ENCODE measurements at places on chromosomes 4 and X.
A peak's percentile ranks its signal among the peaks of the same experiment; 100 is the strongest.

GRCh38 chr4:134326866-134327265, 125.3 kb upstream of the PABPC4L start:
- no peak for DNase-seq

GRCh38 chr4:159540501-159540900, 437.6 kb downstream of the RAPGEF2 start:
- DNase-seq = no peak

- DNase-seq = no peak
Observed at GRCh38 chr4:159012381-159012780, 90.5 kb upstream of the RAPGEF2 start.

- no peak for DNase-seq
Observed at GRCh38 chrX:27767387-27767786, 40.4 kb upstream of the MAGEB10 start.

- DNase-seq = no peak
Observed at GRCh38 chr4:105989485-105990242, 94.4 kb downstream of the NPNT start.

DNA sequence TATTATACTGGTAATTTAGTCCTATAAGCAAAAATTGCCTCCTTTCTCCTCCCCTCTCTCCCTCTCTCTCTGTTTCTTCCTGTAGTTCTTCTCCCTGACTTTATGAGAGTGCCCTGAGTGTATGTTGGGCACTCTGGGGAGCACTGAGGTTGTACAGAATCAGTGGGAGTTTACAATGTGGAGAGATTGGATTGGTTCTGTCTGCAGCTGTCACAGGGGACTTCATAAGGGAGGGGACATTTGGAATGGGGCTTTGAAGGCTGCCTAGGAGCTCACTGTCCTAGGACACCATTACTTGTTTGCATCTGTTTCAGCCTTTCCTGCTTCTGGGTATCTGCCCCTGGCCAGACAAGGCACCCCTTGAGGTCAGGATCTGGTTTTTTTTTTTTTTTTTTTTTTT, 22.9 kb downstream of the SH3TC1 start:
- no peak for DNase-seq

DNA sequence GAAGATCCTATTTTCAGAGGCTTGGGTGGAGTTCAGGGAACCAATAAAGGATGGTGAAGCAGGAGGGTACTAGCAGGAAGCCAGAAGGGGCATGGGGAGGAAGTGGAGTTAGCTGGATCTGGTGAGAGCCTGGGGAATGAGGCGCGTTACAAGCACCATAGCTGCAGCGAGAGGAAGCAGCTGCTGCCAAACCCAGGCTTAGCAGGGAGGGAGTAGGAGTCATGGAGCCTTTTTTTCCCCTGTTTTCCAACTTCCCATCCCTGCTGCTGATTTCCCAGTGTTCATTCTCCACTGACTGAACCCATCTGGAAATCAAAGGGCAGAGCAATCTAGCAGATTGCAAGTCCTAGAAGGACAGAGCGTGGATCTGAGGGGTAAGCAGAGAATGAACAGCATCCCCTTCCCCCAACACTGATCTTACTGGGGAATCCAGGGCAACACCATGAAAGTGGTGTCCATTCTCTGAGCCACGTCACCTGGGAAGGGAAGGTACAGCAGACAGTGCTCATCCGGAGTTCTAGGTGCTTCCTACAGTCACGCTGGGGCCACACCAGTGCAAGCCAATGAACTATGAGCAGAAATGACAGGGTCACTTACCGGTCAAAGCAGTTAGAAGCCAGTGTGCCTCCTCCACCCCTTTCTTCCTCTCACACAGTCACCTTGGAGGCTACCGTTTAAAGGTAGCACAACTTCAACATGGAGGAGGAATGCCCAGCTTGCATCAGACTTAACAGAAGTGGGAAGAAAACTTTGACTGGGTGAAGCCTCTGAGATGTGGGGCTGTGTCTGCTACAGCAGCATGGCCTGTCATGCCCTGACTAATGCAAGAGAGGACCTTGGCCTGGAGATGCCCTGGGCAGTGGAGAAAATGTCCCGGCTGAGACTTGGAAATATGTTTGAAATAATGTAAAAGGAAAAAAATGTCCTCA, 36.7 kb downstream of the SMIM20 start:
- DNase-seq = no peak

- DNase-seq = no peak
Observed at GRCh38 chr4:16859031-16859430, 39.4 kb downstream of the LDB2 start.

DNA sequence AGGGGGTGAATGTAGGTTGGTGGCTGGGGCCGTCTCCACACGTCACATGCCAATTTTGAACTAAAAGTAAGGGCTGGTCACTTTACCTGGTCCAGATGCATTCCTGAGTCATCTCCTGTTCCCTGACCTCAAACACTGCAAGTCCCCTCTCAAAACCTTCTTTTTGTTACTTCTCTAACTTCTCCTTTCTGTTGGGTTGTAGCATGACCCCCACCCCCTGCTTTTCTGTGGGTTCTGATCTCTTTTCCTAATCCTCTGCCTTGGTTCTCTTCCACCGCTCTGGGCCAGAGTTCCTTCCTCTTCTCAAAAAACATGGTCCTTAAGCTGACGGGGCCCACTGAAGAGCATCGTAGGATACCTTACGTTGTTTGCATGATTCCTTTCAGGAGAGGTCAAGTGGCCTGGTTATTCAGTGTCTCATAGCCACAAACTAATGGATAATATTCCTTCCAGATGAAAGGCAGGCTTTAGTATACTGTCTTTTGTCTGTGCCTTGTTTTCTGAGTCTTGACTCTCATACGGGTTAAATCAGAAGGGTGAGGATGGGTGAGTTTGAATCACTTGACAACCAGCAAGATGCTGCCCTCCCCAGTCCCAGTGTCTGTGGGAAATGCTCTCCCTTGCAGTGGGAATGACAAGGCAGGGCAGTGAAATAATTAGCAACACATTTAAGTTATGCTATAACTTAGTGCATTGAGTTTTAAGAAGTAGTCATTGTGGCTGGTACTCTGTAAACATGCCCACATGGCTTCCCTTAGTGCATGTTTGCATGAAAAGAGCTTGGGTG, 15.1 kb downstream of the SMS start:
- DNase-seq = no peak

DNA sequence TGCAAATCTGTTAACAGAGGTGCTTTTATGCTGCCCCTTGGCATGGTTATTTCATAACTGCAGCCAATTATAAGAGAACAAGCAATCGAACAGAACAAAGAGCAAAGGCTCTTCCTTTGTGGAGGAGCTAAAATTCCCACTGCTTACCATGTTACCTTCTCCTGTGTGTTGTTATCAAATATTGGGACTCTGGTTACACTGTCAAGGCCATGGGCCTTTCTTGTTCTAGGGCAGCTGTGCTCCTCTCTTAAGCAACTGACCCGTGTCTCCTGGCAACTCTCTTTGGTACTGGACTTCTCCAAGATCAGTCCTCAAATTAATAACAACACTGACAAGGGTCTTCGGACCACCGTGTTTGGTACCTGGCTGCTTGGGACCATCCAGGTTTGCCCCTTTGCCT, 12.1 kb upstream of the OPN1LW start:
- no peak for DNase-seq

DNA sequence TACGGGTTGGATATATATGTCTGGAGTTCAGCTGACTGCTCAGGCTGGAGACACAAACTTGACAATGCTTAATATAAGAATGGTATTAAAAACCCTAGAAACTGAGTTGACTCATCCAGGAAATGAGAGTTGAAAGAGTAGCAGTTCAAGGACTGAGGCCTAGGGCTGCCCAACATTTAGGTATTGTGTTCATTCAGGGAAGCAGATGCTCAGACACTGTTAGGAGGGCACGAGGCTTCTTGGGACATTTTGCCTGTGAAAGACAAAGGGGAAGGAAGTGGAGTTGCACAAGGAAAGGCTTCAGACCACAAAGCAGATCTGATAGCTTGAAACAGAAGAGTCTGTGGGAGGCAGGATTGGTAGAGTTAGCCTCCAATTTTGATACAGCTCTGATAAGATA, 52.0 kb upstream of the HS3ST1 start:
- peak; percentile 82 for DNase-seq

DNA sequence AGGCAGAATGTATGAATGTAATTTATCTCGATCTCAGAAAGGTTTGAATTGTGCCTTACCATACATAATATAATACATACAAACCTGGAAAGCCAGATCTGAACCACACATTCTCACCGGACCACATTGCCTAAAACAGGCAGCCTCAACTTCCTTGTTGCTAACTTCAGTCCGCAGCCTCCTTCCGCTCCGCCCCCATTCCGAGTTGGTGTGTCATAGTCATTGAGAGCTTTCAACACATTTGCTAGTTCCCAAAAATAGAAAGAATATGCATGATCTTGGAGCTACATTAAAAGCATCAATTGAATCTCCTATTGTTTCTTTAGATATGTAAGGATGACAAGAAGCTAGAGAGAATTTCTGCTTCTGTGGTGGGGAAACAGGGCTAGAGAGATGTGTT, 127.2 kb downstream of the ARHGEF9 start:
- no peak for DNase-seq

- DNase-seq = peak; percentile 72
Observed at GRCh38 chrX:154486396-154487207, at the start of gene UBL4A. UBL4A (minus strand) TSS chrX:154486615; CDS start chrX:154486584, 31 bp downstream.

DNA sequence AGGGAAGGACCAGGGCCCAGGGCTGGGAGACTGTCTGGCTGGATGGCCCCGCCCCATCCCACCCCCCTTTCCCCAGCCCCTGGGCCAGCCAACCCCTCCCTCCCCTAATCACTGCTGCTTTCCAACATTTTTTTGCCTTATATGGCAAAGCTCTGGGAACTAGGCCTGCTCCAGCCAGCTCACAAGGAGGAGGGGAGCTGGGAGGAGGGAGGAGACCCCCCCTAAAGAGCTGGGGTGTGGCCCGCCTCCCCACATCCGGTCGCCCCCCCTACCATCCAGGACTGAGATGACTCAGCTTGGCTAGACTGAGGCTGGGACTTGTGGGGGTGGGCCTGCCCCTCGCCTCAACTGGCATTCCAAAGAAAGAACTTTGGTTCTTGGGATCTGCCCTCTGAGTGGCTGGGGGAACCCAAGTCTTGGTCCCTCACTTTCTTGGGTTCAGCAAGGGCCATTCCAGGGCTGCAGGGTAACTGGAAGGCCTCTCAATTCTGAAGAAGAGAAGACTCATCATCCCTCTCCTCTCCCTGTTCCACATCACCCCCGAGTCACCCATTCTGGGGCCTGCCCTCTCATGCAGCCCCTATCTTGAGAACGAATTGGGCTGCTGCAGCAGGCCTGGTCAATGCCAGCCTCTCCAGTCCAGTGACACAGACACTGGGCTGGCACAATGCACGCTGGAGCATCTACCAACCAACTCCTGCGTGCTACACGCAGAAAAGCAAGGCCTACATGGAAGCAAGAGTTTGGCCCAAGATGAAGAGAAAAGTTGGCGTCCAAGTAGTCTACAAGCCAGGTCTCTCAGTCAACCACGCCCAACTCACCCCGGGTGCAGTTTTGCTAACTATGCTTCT, 4.8 kb downstream of the FLNA start:
- DNase-seq = peak; percentile 70

- DNase-seq = no peak
Observed at GRCh38 chr4:54572152-54572542, 85.6 kb upstream of the KIT start.

- DNase-seq = no peak
Observed at GRCh38 chr4:47954677-47955076, 40.3 kb upstream of the NFXL1 start.

DNA sequence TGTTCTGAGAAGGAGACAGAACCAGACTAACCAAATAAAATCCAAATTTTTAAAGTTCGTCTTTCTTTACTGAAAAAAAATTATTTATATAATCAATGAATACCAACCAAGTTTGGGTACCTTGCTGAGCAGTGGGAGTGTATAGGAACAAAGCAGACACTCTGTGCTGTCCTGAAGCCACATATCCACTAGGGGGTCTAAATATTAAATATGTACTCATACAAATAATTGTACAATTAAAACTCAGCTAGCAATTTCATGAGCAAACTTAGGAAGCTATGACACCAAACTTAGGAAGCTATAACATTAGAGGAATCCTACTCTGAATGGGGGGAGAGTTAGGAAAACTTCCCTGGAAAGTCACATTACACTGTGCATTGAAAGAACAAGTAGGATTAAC, 582.0 kb upstream of the EPHA5 start:
- DNase-seq = peak; percentile 2

DNA sequence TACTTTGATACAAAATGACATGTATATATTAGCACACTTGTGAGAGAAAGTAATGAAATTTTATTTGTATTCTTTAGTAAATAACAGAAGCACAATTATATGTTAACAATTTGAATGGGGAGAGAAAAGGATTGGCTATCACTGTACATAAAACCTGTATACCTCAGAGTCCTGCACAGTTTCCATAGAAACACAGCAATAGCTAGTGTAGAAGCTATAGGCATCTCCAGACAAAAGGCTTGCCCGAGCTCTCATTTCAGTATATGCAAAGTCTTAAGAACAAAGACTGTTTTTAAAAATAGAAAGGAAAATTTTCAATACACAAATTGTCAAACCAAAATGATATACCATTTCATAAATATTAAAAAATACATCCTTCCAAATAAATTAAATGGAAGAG, 38.5 kb downstream of the GPM6A start:
- no peak for DNase-seq

DNA sequence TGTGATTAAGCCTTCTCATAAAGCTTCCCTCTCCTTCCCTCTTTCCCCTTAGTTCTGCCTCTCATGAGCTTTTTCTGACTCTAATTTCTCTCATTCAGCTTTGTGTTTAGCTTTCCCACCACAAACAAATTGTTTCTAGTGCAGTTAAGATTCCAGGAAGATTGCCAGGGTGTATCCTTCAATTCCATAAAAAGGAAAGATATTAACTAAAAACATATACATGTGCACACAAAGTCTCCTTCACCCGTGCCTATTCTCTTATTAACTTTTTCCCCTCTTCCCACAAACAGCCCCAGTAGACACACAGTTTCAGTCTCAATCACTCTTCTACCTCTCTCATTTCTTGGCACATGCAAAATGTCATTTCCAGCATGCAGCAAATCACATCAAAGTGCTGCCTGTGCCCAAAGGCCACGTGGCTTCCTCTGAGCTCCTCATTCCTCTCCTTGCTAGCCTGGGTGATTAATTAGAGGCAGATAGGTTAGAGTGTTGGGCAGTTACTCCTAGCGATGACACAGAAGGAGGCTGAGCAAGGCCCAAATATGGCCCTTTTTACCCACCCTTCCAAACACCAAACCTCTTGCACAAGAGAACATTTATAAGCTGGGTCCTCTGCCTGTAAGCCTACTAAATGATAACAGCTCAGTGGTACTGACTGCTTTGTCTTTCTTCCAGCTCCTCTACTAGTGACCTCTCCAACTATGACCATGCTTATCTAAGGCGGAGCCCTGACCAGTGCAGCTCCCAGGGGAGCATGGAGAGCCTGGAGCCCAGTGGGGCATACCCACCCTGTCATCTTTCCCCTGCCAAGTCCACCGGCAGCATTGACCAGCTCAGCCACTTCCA, 159.6 kb downstream of the SOWAHB start:
- DNase-seq = no peak

GRCh38 chr4:8585186-8585585, 5.0 kb downstream of the GPR78 start:
- DNase-seq = no peak

- no peak for DNase-seq
Observed at GRCh38 chr4:176778063-176778462, 14.7 kb downstream of the VEGFC start.

GRCh38 chr4:48222491-48222890, 47.1 kb downstream of the TEC start:
- DNase-seq = no peak

- DNase-seq = no peak
Observed at GRCh38 chrX:43345166-43345565, 310.9 kb upstream of the MAOA start.

Data from hematopoietic multipotent progenitor cell treated with erythropoietin and hydrocortisone succinate and interleukin-3 and kit ligand, for 6 days (in vitro differentiated cells).